ENCODE measurements at places on chromosomes 12 and 14. TPM values are rescaled to one million over a fixed set of nuclear protein-coding genes. Genes with fewer than 3 reads are reported as not detected.

The GZMB gene
- not detected for total RNA-seq

The IL31 gene
- not detected for total RNA-seq

The NTF3 gene
- not detected for total RNA-seq

The CLEC2B gene
- 4.1 TPM for total RNA-seq

The INHBE gene
- total RNA-seq: 1.5 TPM

Measured in nasal cavity respiratory epithelium epithelial cell of viscerocranial mucosa (primary cell).